ENCODE measurements at places on chromosomes 16 and 17. TPM values are rescaled to one million over a fixed set of nuclear protein-coding genes. Genes with fewer than 3 reads are reported as not detected.

The CLDN7 gene
- 250 TPM for polyA plus RNA-seq

The ADCY9 gene
- polyA plus RNA-seq, result 8.1 TPM

The IRX5 gene
- 0.10 TPM for polyA plus RNA-seq

The CD300E gene
- polyA plus RNA-seq, result 0.12 TPM

The KRTAP4-5 gene
- not detected for polyA plus RNA-seq

The CCDC200 gene
- 47.1 TPM for polyA plus RNA-seq

The KRTAP2-1 gene
- polyA plus RNA-seq, result not detected

The IL34 gene
- 16.9 TPM for polyA plus RNA-seq

The ZFHX3 gene
- 10.5 TPM for polyA plus RNA-seq

The FOXL1 gene
- 5.1 TPM for polyA plus RNA-seq

The ZNF385C gene
- polyA plus RNA-seq, result 1.4 TPM

The SLFN13 gene
- 7.4 TPM for polyA plus RNA-seq

The CCR7 gene
- polyA plus RNA-seq, result 0.64 TPM

The PDXDC1 gene
- 177 TPM for polyA plus RNA-seq

The TPSG1 gene
- 25.4 TPM for polyA plus RNA-seq

The SUMO2 gene
- 338 TPM for polyA plus RNA-seq

The MYO1D gene
- polyA plus RNA-seq, result 66.8 TPM

The P2RX5 gene
- polyA plus RNA-seq, result 2.2 TPM

The MYH11 gene
- polyA plus RNA-seq, result 401 TPM

The KRT39 gene
- polyA plus RNA-seq, result not detected

The LCMT1 gene
- 72.3 TPM for polyA plus RNA-seq

The TMEM98 gene
- 202 TPM for polyA plus RNA-seq

Measured in large intestine (tissue), 12 donors.